Fibroblast of villous mesenchyme (primary cell): ENCODE measurements at places on chromosomes 2 and 18.

GRCh38 chr18:45171679-45172191 lies 443.5 kb upstream of the SLC14A2 start:
- DNase-seq, result peak; percentile 41

- DNase-seq, result no peak
These were observed 14.7 kb downstream of the ZC3H6 start for GRCh38 chr2:112290088-112290487.

- no peak for DNase-seq
These were observed 800.5 kb downstream of the CBLN2 start for GRCh38 chr18:71743634-71744033.

DNA sequence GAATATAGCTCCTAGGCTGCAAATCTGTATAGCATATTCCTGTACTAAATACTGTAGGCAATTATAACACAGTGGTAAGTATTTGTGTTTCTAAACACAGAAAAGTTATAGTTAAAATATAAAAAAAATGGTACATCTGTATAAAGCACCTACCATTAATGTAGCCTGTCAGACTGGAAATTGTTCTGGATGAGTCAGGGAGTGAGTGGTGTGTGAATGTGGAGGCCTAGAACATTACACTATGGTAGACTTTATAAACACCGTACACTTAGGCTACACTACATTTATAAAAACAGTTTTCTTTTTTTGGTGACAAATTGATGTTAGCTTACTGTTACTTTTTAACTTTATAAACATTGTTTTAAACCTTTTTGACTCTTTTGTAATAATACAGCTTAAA lies 226.3 kb downstream of the CCDC85A start:
- DNase-seq, result peak; percentile 7

DNA sequence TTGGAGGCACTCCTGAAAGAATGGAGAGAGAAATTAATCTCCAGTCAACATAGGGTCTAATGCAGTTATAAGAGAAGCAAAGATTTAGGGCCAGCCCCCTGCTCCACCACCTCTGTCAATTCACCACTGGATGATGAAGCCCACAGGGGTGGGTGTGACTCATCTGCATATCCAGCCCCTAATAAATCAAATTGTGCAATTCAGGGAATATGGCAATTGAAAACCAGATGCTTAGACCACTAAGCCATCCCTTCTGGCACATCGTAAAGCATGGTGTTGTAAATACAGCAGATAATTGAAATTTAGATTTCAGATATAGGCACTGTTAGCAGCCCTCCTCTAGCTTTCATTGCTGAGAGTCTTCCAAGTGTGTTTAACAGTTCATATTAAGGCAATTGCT lies 541.4 kb downstream of the PARD3B start:
- DNase-seq, result peak; percentile 79

DNA sequence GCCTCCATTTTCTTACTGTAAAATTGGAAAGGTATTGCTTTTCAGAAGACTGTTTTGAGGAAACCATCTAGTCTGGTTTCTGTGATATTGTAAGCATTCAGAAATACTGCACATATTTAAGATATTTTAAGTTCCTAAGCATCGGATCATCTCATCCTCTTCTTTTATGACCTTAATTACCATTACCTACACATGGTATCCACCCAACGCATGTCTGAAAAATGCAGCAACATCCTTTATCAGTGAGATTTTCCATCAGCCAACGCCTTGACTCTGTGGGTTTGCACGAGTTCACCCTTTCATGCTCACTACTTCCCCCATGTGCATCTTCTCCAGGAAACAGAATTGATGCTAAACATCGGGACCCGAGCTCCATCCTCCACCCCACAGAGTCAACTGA lies 84.3 kb downstream of the COL4A4 start:
- DNase-seq, result peak; percentile 1

- peak; percentile 97 for DNase-seq
These were observed 70.2 kb upstream of the SH3BP4 start for GRCh38 chr2:234881413-234882241.

DNA sequence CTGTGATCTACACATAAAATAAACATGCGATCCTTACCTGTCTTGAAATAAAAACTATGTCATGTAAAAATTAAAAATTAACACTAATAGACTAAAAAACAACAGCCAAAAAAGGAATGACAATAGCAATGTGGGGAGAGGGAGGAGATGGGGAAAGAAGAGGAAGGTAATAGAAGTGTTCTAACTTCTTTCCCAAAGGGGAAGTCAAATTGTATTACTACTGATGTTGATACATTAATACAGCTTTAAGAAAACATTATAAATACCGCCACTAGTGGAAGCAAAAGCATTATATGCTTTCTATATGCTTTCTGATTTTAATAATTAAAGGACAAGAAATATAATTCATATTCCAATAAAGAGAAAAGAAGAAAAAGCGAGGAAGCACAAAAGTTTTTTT lies 22.2 kb downstream of the ZNF516 start:
- no peak for DNase-seq
